ENCODE measurements at places on chromosomes 12 and 14.

GRCh38 chr14:68198713-68199495 is 379.3 kb downstream of the RAD51B start:
- DNase-seq = no peak

- peak; percentile 56 for DNase-seq
Measured at GRCh38 chr12:19398376-19399363, 40.6 kb upstream of the AEBP2 start.

GRCh38 chr14:61154641-61155040 is 126.5 kb downstream of the TMEM30B start:
- DNase-seq = no peak

DNA sequence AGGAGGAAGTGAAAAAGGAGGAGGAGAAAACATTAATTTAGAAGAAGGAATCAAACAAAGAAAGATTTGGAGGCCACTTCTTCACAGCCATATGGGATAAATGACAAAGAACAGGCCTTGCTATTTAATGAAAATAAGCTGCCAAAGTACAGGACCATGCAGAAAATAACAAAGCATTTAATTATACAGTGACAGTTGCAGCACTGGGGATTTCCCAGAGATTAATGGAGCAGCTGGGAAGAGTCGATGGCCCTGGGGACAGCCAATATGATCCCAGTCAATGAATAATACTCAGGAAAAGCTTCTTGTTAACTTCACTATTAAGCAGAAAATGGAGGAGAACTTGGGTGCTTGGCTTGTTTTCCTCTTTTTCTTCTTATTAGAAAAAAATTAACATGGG is 34.6 kb downstream of the RERG start:
- no peak for DNase-seq

DNA sequence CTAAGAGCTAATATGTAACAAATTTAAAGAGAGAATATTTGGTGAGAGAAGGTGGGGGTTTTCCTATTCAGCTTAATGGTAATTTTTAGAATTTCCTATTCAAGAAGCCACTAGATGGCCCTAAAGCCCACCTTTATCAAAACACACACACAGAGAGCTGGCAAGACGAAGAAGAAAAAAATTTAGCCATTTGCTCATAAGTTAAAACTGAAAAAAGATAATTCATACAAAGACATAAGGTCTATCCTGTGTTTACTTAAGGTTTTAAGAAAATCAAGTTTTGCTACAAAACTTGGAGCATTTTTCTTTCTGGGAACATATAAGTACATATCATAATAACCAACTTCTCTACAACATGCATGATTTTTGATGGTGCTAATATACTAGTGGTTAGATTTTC is 46.8 kb upstream of the PCED1B start:
- peak; percentile 66 for DNase-seq

- peak; percentile 74 for DNase-seq
Measured at GRCh38 chr12:77980782-77981181, 150.1 kb downstream of the NAV3 start.

- DNase-seq = peak; percentile 71
Measured at GRCh38 chr12:58313091-58313855, 371.9 kb downstream of the ATP23 start.

- no peak for DNase-seq
Measured at GRCh38 chr12:57347284-57347683, 83.6 kb downstream of the R3HDM2 start.

DNA sequence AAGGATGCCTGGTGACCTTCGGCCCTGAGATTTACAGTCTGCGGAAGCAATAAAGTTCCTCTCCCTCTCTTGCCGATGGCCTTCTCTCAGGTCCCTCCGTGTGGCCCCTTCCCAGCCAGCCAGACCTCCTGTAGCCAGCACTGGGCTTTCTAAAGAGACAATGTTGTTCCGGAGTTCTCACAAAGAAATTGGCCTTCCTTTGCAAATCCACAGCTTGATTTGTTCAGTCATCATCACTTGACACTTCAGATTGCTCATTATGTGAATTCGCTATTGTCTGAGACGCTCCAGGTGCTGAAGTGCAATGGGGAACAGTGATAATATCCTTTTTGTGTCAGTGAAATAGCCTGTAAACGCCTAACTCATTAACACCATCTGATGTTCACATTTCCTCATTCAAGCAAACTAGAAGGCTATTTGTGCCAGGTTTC is 43.7 kb upstream of the GPHB5 start:
- no peak for DNase-seq

DNA sequence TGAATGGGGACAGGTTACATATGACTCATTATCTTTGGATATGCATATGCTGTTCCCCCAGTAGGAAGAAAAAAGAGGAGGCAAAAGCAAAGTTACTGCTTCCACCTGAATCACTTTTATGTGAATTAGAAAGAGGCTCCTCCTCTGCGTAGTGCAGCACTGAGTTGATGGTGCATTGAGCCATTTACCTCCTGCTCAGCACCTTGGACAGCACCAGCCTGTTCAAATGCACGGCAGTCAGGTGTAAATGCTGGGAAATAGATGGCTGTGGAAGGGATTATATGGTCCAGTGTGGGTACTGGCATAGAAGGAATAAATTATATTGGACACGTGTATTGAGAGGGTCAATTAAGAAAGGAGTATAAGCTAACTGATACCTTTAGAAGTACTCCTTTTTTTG is 541.9 kb upstream of the SEL1L start:
- peak; percentile 2 for DNase-seq

- no peak for DNase-seq
Measured at GRCh38 chr12:28552251-28552970, 362.2 kb downstream of the CCDC91 start.

GRCh38 chr14:105072892-105073719 is 7.9 kb upstream of the GPR132 start:
- no peak for DNase-seq

All from fibroblast of lung (primary cell).